CD4-positive, alpha-beta T cell treated with Interleukin-15 for 1 hour (primary cell): ENCODE measurements at places on chromosomes 11 and 22.

DNA sequence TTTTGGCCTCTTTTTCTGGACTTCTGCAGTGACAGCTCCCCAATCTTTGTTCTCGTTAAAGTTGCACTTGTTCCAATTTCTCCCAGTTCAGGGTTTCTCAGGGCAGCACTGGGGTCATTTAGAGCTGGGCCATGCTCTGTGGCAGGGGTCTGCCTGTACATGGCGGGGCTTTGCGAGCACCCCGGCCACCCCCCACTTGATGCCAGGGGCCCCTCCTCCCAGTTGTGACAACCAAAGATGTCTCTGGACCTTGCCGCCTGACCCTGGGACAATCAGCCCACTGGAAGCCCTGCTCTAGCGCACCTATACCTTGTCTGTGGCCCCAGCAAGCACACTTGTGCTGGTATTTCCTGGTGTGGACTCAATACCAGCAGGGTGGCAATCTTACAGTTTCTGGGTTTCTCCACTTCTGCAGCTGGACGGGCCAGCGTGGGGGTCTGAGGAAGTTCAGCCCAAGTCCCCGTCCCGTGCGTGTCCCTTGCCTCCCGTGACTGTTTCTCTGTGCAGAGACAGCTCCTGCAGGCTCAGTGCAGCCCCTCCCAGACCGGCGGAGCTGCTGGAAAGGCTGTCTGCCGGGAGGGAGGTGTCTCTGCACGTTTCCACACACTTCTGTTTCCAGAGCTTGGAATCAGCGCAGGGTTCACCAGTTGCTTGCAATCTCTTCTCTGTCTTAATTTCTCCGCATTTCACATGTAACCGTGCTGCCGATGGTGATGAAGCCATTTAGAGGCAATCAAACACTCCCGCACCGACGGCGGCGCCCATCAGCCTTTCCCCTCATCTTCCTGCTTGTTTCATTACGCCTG, 1328.9 kb downstream of the BRD1 start:
- DNase-seq = peak; percentile 10

DNA sequence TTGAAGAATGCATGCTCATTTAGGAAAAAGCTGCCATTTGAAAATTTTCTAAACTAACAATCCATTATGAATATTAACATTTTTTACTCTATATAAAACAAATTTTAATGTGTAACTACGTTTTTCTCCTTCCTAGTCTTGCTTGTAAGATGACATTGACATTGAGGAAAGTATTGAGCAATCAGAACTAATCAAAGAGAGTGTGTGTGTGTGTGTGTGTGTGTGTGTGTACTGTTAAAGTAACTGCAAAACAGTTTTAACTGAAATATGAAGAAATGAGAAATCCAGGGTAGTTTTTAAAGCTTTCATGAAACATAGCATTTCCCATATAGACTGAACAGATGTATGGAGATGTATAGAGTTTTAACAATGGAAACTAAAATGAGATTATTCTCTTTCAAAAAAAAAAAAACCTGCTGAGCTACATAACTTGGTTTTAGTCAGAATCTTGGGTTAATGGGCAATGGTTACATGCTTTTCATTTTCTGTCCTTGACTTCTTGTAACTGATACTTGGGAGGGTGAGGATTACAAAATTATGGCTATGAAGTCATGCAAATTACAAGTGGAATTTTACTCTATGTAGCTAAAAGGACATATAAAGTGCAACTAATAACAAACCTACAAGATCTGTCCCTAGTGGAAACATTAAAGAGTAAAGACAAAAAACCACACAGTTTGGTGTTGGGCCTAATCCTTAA, 2.0 kb downstream of the PDGFD start:
- no peak for DNase-seq

DNA sequence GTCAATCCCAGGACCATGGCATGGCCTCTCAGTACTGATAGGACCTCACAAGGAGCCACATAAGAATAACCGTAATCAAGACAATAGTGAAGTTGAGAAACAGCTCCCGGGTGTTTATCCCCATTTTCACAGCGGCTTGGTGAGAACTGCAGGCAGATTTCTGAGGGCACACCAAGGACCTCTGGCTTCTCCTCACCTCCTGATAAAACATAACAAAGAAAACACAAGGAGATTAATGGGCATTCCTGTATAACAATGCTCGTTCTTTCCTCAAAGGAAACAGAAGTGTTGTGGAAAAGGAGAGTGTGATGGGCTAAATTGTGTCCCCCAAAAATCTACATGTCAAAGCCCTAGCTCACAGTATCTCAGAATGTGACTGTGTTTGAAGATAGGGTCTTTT, 4.0 kb downstream of the SLN start:
- no peak for DNase-seq

- DNase-seq = peak; percentile 65
Measured at GRCh38 chr22:36385491-36386350, 2.0 kb downstream of the MYH9 start.

DNA sequence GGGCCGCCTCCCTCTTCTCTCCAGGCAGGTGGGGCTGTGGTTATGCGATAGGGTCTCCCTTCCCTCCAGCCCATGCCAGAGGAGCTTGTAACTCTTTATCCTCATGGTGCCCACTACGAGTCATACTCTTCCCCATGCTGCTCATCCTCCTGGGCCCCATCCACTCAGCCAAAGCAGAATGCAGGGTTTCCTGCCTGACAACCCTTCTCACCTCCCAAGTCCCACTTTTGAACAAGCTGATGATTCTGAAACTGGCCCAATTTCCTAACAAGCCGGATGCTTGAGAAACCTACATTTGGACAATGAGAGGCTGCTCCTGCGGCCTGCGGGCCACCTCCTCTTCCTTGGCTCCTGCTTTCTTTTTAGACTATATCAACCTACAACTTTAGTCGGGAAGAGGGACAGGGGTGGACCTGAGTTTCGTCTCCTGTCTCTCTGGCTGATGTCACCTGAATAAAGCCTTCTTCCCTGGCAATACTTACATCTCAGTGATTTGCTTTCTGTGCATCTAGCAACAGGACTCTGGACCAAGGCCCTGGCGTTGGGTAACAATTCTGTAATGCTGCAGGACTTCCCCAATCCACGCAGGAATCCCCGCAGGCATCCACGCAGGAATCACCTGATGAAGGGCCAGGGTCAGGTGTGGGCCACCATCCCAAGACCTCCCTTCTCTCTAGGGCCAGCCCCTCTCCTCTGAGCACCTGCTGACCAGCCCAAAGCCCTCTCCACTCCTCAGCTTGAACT, 1.5 kb upstream of the NDUFS8 start:
- DNase-seq = no peak

GRCh38 chr11:125435461-125436238, 60.4 kb downstream of the FEZ1 start:
- DNase-seq = no peak

DNA sequence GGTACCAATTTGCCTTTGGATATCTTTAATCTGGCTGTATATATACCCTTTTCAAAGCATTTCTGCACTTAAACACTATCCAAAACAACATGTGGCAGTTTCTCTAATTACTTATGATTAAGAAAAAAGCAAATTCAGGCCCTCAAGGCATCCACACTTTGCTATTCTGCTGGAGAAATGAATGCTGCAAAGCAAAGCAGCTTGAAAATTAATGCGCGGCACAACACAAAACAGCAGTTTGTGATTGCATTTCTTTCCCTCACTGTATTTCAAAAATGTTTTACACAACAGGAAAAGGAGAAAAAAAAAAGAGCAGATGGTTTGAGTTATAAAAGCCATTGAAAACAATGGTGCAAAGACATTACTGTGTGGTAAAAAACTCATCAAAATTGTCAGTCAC, 738.4 kb upstream of the RAG2 start:
- no peak for DNase-seq

DNA sequence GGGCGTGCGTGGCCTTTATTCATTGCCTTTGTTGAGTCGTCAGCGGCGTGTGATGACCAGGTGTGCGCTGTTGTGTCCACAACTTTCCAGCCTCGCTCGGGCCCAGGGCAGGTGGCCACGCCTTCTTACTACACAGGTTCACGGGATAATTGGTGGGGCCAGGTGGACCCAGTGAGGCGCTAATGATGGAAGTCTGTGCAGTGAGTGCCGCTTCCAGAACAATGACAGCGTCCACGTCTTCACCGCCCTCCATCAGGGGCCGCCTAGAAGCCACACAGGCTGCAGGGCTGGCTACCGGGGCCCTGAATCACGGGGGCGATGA, 1197.3 kb downstream of the BRD1 start:
- DNase-seq = no peak

DNA sequence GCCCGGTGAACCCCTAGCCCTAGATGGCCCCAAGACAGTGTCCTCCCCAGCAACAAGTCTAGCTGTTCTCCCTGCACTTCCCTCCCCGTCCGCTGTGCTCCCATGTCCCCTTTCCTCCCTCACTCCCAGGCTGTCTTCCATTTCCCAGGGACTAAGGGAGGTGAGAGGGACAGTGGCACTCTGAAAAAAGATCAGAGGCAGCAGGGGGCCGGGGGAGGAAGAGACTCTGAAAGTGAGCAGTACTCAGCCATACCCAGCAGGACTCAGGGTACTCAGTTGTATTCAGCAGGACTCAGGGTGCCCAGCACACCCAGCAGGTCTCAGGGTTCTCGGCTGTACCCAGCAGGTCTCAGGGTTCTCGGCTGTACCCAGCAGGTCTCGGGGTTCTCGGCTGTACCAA, 48.4 kb upstream of the THY1 start:
- no peak for DNase-seq

DNA sequence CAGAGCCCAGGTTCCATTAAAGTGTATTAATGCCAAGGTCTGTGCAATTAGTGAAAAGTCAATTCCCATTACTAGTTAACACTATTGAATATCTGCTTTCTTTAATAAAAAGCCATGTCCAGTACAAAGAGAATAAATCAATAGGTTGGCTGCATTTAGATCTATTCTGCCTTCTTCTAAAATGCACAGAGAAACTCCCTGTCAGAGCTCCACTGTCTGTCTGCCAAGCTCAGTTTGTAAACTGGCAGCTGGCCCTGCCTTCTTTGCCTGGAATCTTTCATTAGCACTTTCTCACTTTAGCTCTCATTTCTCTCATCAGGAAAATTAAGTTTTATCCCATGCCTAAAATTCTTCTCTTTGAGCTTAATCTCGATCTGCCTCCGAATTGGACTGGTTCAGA, 35.6 kb downstream of the ARL14EP start:
- no peak for DNase-seq

- DNase-seq = no peak
Measured at GRCh38 chr11:31795706-31796498, 15.2 kb downstream of the PAX6 start.

DNA sequence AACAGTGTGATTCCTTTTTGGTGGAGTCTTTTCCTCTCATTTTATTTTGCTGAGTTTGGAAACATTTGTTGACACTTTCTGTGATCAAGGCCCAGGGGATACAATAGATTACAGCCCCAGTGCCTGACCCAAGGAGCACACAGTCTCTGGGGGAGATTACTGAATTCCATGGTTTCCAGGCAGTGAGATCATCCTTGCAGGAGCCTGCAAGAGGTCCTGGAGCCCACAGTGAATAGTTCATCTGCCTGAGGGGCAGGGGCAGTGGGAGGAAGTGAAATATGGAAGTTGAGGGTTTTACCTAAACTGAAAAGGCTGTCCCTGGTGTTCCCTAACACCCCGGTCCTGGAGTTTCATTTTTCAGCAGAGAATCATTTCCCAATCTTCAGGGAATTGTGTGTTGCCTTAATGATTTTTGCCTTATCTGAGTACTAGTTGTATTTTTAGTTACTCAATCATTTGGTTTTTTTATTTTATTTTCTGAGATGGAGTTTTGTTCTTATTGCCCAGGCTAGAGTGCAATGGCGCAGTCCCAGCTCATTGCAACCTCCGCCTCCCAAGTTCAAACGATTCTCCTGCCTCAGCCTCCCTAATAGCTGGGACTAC, 7.7 kb downstream of the CCS start:
- no peak for DNase-seq

DNA sequence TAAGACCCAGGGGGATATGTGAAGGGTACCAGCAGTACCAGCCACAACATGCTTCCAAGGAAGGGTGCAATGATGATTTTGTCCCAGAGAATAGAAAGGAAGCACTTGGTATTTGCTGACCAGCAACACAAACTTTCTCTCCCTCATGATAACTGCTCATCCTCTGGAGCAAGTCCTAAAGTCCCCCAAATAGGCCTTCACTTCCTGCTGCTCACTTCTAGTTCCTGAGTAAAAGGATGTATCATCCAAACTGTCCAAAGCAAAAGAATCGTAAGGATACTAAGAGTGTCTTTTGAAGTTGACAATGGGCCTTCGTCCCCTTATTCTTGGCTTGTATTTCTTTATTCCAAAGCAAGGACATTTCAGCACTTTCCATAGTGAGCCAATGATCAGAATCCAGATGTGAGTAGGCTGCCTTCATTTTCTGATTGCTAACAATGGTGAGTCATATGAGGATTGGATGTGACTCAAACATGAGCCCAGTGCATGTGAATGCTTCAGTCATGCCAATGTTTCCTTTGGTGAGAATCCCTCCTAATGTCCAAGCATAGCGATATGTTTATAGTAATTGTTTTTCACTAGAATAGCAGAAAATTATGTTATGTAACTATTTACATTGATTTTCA, 243.4 kb upstream of the POU2AF2 start:
- no peak for DNase-seq

DNA sequence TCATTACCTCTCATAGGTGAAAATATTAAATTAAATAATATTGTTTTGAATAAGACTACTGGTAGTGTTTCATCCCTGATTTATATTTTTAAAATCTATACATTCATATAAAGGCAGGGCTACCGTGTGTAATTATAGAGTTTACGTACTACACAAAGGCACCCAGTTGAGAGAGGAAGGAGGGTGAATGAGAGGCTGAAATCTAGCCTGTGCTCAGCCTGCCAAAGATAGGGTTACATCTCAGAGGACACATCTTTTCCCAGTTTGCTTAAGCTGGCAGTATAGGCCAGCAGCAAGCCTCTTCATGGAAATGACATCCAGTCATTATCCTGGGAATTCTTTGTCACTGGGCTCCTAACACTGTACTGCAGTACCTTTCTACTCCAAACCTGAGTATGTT, 7.5 kb upstream of the B3GNT6 start:
- no peak for DNase-seq

GRCh38 chr11:130156108-130157022, 3.2 kb upstream of the ST14 start:
- peak; percentile 30 for DNase-seq

- no peak for DNase-seq
Measured at GRCh38 chr11:719214-720016, 13.4 kb downstream of the EPS8L2 start.

DNA sequence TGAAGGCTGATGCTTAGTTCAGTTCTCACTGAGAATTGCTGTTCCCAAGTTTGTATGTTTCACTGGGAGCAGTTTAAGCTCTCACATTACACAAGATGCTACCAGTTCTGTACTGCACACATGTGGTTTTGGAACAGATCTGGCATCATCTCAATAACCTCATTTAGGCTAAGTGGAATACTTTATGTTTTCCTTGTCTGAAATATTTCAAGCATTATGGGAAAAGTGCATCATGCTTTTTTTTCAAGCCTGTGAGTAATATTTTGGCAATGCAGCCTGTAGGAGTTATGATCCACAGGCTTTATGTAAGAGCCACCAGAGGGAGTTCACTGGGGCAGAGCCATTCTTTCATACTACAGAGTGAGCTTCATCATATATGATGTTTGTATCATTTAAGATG, 141.5 kb downstream of the OR4C45 start:
- no peak for DNase-seq

- DNase-seq = peak; percentile 23
Measured at GRCh38 chr11:66126064-66126463, 56.0 kb downstream of the PACS1 start.

- no peak for DNase-seq
Measured at GRCh38 chr22:49555526-49555925, 272.1 kb downstream of the BRD1 start.
